ENCODE measurements at places on chromosomes 1 and 21. TPM values are rescaled to one million over a fixed set of nuclear protein-coding genes. Genes with fewer than 3 reads are reported as not detected.

The ERICH3 gene
- not detected for total RNA-seq

The ACTL8 gene
- not detected for total RNA-seq

The FMO2 gene
- total RNA-seq, result 0.07 TPM

The LMX1A gene
- total RNA-seq, result not detected

The MIB2 gene
- total RNA-seq, result 97.4 TPM

The EXO5 gene
- 8.0 TPM for total RNA-seq

The SPRR1A gene
- 9.5 TPM for total RNA-seq

The SNX7 gene
- 18.1 TPM for total RNA-seq

The ACTA1 gene
- total RNA-seq, result not detected

The SH2D5 gene
- total RNA-seq, result 51.6 TPM

The PIGV gene
- 21.9 TPM for total RNA-seq

The RHOU gene
- 0.36 TPM for total RNA-seq

The RSPH1 gene
- total RNA-seq, result 0.36 TPM

The C1orf56 gene
- 0.71 TPM for total RNA-seq

The IL19 gene
- total RNA-seq, result not detected

The MX2 gene
- total RNA-seq, result 0.34 TPM

The PRKAA2 gene
- 0.68 TPM for total RNA-seq

The LAMB3 gene
- 1,978 TPM for total RNA-seq

The SELE gene
- not detected for total RNA-seq

The AIM2 gene
- total RNA-seq, result not detected

The PCSK9 gene
- 37.3 TPM for total RNA-seq

The APCS gene
- not detected for total RNA-seq

The ARHGEF16 gene
- 22.8 TPM for total RNA-seq

The SNIP1 gene
- 17.4 TPM for total RNA-seq

The DOCK7 gene
- total RNA-seq, result 29.0 TPM

The SH2D1B gene
- total RNA-seq, result 0.07 TPM

The C4BPB gene
- not detected for total RNA-seq

The TMOD4 gene
- not detected for total RNA-seq

The SH3D21 gene
- total RNA-seq, result 1.9 TPM

The POLR3GL gene
- 7.2 TPM for total RNA-seq

The MXRA8 gene
- 1.1 TPM for total RNA-seq

The LEMD1 gene
- 6.8 TPM for total RNA-seq
